Forelimb muscle (tissue), 1 donor: ENCODE measurements at places on chromosomes 6 and 20. TPM values are rescaled to one million over a fixed set of nuclear protein-coding genes. Genes with fewer than 3 reads are reported as not detected.

The ECI2 gene
- 48.1 TPM for polyA plus RNA-seq

The ME1 gene
- 1.6 TPM for polyA plus RNA-seq

The WFDC5 gene
- not detected for polyA plus RNA-seq

The DPPA5 gene
- polyA plus RNA-seq: not detected
